ENCODE measurements at places on chromosomes 6 and 20.

DNA sequence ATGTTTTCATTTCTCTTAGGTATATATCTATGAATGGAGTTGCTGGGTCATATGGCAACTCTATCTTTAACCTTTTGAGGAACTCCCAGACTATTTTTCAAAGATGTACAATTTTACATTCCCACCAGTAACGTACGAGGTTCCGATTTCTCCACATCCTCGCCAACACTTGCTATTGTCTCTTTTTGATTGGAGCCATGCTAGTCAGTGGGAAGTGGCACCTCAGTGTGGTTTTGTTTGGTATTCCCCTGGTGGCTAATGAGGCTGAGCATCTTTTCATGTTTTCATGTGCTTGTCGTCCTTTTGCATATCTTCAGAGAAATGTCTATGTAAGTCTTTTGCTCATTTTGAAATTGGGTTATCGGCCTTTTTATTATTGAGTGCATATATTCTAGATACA is 178.6 kb upstream of the EXOC2 start:
- DNase-seq, result no peak

GRCh38 chr6:53581856-53582255 is 37.0 kb upstream of the GCLC start:
- DNase-seq, result no peak

DNA sequence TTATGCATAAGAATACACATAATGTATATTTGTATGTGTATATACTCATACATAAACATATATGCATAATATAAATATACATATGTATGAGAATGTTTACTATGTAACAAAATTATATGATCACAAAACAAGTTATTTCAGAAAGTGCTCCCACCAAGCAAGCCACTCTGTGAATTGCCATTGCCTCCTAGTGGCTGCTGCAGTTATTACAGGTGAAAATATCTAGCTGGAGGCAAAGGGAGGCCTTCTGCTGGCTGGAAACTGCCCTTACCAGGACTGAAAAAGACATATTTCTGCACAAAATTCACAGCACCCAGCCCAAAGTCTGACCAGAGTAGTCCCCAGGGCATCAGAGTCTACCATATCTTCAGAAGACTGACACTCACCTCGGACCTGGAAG is 14.4 kb upstream of the ADAM33 start:
- no peak for DNase-seq

GRCh38 chr20:52094693-52095092 is 96.9 kb downstream of the ZFP64 start:
- no peak for DNase-seq

- no peak for DNase-seq
Observed at GRCh38 chr20:45918182-45918737, 6.3 kb upstream of the PLTP start.

GRCh38 chr6:136958168-136958567 is 36.1 kb downstream of the SLC35D3 start:
- DNase-seq, result no peak

GRCh38 chr20:38073307-38074071 is 39.9 kb downstream of the RPRD1B start:
- DNase-seq, result no peak

GRCh38 chr6:30489081-30490025 is at the start of gene HLA-E:
Gene HLA-E (plus strand): TSS chr6:30489509. CDS start chr6:30489532, 23 bp downstream.
- DNase-seq, result peak; percentile 85

- DNase-seq, result no peak
Observed at GRCh38 chr6:90097356-90097755, 199.3 kb downstream of the BACH2 start.

GRCh38 chr20:46631212-46631869 is 19.9 kb downstream of the SLC13A3 start:
- DNase-seq, result no peak

DNA sequence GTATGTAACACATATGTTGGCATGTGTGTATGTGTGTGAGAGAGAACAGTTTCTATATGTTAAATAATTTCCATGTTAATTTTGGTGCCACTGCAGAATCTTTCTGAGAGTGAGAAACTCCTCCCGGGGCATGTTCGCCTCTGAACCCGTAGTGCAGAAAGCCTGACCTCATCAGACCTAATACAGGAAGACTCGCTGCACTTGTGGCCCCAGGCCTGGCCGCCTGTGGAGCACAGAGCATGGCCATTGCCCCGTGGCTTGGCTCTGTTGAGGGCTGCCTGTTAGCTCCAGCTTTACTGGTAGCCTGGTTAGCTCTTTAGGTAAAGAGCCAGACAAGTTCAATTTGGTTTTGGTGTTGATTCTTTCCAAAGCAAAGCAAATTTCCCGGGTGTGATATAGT is 25.5 kb downstream of the FARS2 start:
- DNase-seq, result no peak

DNA sequence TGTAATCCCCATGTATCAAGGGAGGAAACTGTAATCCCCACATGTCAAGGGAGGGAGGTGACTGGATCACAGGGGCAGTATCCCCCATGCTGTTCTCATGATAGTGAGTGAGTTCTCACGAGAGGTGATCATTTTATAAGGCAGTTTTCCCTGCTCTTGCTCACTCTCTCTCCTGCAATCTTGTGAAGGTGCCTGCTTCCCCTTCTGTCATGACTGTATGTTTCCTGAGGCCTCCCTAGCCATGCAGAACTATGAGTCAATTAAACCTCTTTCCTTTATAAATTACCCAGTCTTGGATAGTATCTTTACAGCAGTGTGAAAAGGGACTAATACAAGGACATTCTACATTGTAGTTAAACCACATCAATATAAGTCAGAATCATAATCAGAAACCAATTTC is 112.4 kb downstream of the BTBD9 start:
- DNase-seq, result no peak

DNA sequence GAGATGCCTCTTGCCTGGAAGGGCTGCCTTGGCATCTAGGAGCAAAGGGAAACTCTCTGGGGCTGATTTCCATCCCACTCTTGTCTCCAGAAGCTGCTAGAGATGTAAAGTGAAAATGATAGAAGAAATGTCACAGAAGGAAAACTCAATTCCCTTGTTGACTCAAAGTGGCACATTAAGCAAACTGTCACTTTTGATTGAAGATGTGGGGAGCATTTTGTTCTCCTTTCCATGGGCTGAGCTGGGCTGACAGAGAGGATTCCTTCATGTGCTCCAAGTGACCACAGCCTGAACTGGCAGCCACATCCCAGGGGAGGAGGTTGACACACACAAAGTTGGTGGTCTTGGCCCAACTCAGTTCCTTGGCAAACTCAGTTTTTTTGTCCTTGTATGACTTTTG is 9.8 kb downstream of the GPR31 start:
- no peak for DNase-seq

GRCh38 chr6:44166591-44167184 is 8.1 kb downstream of the CAPN11 start:
- no peak for DNase-seq

- no peak for DNase-seq
Observed at GRCh38 chr6:139017227-139017626, 11.3 kb upstream of the ABRACL start.

DNA sequence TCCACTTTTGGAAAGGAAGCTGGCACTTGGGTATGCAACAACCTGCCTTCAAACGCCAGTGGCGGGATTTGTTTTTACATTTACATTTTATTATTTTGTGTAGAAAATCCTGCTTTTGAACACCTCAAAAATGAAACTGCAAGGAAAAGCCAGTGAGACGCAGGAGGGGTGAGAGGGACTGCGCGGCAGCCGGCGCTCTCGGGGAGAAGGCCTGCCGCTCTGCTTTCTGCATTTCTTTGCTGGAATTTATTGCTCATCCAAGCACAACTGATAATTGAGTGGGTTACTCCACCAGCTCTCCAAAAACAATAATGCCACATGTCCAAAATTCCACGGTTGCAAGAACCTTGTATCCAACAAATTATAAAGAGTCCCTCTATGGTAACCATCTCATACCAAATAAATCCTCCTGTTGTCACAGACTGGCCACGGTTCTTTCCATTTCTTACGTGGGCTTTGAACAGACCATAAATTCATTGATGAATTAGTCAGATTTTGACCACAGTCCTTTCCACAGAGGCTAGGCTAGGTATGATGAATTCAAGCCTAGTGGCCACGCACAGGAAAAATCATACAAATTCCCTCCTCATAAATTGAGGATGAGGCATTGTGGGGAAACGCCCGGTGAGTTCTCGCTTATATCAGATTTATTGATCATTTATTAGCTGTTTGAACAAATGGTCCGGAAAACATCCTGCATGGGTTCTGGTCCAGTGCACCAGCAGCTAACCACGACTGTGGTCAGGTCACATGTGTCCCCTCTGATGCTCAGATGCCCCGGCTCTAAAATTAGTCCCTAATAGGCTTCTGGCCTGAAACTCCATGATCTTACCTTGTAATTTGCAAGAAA is 31.6 kb upstream of the FOXC1 start:
- DNase-seq, result no peak
